ENCODE measurements at places on chromosomes 6 and 20. TPM values are rescaled to one million over a fixed set of nuclear protein-coding genes. Genes with fewer than 3 reads are reported as not detected.

Gene FAM217A
- not detected for total RNA-seq

Gene RAD21L1
- not detected for total RNA-seq

Gene BHLHE23
- total RNA-seq: not detected

Gene BICRAL
- total RNA-seq: 5.4 TPM

Gene COL21A1
- total RNA-seq: 0.43 TPM

Gene TNNC2
- not detected for total RNA-seq

Gene SLC22A7
- total RNA-seq: 269 TPM

Gene TOX2
- total RNA-seq: 3.5 TPM

Gene PHF1
- total RNA-seq: 20.7 TPM

Gene OR12D3
- not detected for total RNA-seq

Gene CENPQ
- 0.98 TPM for total RNA-seq

DNA sequence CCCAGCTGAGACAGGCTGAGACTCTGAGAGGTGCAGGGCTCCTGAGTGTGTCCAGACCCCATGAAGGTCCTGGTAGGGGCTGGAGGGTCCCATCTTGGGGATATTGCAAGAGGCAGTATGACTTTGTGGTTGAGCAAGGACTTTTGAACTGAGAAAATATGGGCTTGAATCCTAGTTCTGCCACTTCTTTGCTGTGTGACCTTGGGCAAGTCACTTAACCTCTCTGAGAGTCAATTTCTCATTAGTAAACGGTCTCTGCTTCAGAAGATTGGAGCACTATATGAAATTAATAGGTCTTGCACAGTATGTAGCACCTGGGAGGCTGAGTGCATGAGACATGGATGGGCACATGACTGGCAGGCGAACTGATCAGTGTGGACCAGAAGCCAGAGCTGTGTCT is 42.7 kb downstream of the TFEB start:
- DNase-seq: no peak

DNA sequence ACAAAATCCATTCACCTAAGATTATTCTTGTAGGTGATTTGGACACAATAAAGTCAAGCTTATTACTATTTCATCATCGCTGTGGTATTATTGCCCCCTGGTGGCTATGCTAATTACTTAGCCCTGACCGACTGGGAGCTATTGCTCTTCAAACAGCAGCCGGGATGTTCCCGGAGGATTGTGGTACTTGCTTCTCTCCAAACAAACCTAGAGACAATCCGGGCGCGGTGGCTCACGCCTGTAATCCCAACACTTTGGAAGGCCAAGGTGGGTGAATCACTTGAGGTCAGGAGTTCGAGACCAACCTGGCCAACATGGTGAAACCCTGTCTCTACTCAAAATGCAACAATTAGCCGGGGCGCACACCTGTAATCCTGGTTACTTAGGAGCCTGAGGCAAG is 15.4 kb upstream of the STMND1 start:
- peak; percentile 59 for DNase-seq

DNA sequence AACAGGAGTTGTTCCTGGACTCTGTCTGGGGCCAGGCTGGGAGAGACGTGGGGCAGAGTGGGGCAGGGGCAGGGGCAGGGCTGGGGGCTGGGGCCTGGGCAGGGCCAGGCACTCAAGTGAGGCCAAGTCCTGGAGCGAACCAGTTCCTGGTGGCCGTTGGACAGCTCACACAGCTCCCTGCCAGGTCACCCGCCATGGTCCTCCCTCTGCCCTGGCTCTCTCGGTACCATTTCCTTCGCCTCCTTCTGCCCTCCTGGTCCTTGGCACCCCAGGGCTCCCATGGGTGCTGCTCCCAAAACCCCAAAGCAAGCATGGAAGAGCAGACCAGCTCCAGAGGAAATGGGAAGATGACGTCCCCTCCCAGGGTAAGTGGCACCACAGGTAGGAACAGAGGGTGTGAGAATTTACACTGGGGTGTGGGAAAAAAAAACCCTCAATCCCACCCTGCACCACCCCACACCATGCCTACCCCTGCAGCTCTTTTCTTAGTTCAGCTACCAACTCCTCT is at the start of gene MCCD1:
Gene MCCD1, plus strand, starts transcription at position 142 of the 508 bp plus-strand sequence. Its CDS starts 53 bp downstream, at position 195.
- DNase-seq: no peak

DNA sequence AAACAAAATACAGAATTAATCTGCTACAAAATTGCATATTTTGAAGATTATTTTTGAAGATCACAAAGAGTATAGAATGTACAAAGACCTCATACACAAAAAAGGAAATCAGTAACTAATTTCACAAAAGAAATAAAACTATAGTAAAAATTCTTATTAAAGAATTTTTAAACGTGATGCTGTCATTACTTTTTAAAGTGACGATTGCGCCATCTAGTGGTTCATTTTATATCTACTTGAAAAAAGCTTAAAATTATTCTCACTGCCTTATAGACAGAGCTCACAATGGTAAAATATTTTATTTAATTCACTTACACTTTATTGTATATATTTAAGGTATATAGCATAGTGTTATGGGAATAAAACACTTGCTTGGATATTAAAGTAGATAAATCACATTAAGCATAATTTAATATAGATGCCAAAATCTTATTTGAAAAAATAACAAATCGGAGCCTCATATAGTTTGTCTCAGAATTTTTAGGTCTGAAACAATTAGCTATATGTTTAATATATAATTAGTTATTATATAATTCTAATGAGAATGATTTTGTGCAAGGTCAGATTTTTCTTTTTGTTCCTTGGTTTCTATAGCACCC is 128.8 kb downstream of the PHF3 start:
- no peak for DNase-seq

- DNase-seq: no peak
These were observed 270.4 kb upstream of the SGK1 start for GRCh38 chr6:134588267-134588666.

DNA sequence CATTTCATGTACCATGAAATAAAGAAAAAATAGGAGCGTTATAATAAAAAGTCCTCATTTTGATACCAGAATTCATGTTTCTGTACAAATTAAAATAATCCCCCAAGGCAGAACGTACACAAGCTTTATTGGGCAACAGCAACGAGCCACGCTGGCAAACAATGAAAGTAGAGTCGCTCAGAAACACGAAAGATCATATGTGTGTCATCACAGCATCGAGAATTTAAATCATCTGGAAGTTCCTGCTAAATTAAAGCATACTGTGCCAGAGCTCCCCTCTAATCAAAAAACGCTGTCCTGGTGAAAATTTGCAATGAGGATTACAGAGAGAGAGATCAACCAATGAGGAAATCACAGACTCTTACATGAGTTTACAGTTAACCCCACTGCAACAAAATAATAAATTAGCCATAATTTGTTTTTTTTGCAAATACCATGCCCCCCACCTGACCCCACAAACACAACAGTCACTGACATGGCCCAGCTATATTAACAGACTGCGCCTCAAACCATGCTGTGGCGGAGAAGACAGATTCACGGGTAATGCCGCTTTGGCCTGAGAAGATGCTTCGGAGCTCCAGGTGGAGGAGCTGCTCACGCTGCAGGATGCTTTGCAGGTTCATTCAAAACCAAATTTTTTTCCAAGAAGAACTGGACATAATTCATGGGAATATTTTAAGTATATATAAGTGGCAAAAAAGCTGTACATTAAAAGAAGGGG is 54.3 kb upstream of the NFATC2 start:
- DNase-seq: no peak

DNA sequence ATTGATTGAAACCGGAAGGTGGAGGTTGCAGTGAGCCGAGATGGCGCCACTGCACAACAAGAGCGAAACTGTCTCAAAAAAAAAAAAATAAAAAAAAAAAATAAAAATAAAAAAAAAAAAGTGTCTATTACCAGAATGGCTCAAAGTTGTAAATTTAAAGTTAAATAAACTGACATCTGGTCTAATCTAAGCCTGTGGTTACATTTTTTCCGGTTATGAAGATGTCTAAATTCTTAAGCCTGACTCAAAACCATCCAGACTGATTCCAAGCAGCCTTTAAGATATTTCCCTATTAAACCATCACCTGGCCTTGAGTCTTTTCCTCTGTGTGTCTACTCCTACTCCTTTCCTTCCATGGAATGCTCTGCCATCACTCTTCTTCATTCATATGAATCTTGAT is 371.7 kb upstream of the RUNX2 start:
- DNase-seq: no peak

GRCh38 chr20:13875265-13875811 is 90.5 kb downstream of the NDUFAF5 start:
- DNase-seq: no peak

DNA sequence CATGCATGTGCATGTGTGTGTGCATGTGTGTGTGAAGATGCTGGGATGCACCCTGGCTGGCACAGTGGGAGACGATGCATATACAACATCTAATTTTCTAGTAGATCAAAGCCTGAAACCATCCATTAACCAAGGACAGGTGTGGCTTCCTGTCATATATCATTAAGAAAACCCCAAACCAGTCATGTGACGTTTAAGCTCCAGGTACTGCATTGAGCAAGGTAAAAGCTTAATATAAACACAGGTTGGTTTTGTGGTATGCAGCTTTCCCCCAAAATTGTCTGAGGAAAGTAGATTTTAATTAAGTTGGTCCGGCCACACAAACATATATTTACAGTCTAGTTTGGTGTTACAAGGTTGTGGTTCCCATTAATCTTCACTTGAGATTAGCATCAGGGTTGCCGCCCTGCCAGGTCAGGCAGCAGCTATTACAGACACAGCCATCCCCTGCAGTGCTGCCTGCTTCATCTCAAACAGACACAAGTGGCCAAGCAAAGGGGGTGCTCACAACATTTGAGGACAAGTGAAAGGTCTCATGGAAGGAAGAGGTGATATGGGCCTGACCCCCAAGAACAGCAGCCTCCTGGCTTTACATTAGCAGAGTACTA is 48.6 kb upstream of the NAA20 start:
- no peak for DNase-seq

GRCh38 chr6:169830876-169831275 is 79.5 kb downstream of the ERMARD start:
- no peak for DNase-seq

- DNase-seq: no peak
These were observed 140.2 kb downstream of the CD164 start for GRCh38 chr6:109242029-109242428.

GRCh38 chr20:8209061-8209460 is 77.0 kb downstream of the PLCB1 start:
- DNase-seq: no peak

DNA sequence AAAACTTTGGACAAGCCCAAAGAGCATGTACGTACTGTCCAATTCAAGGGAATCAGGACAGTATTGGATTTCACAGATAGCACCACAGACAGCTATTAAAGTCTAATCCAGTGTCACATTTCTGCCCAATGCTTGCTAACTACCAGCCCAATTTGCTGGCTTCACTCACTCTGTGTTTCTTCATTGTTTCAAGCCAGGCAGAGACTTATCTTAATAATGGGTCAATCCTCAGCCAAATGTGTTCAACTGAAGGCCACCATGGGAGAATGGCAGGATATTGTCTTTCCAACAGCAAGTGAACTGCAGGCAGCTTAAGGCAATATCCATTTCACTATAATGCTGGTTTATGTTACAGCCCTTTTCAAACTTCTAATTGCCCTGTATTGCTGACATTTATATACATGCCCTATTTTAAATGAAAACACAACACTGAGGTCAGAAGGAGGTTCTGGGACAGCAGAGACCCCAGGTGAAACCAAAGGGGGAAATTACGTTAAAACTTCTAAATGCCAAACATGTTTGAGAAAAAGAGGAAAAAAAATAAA is 142.1 kb upstream of the RSPO3 start:
- no peak for DNase-seq

GRCh38 chr6:168534265-168534664 is 93.3 kb downstream of the SMOC2 start:
- DNase-seq: no peak

DNA sequence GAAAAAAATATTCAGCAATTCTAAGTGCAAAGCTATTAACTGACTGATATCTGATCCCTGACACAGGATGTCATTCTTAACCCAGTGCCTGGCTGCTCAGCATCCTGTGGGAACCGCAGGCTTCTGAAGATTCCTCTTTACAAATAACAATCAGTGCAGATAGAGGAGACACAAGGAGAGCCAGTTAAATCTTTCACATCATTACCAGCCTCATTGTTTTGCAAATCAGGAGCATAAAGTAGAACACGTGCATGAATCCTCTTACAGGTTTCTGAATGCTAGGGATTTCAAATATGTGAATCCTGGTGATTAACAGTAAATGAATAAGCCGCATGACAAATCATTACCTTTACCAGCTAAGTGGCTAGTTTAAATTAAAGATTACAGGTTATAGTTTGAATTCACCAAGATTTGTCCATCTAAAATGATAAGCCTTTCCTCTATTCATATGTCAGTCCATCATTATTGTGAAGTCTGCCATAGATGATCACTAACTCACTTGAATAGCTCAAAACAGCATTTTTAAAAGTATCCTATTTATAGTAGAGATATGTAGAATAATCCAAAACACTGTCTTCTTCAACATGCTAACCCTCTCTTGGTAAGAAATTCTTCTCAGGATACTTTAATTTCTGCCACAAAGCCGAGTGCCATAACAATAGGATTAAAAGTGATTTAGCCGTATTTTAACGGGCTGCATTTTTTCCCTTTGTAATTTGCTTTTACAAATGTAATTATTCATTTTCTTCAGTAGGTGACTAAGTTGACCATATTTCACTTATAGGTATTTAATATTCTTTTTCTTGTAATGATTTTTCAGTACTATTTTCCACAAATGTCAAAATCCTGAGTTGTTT is 367.3 kb upstream of the EPHA7 start:
- DNase-seq: no peak

GRCh38 chr20:9269280-9269971 is 200.5 kb downstream of the PLCB4 start:
- DNase-seq: no peak

DNA sequence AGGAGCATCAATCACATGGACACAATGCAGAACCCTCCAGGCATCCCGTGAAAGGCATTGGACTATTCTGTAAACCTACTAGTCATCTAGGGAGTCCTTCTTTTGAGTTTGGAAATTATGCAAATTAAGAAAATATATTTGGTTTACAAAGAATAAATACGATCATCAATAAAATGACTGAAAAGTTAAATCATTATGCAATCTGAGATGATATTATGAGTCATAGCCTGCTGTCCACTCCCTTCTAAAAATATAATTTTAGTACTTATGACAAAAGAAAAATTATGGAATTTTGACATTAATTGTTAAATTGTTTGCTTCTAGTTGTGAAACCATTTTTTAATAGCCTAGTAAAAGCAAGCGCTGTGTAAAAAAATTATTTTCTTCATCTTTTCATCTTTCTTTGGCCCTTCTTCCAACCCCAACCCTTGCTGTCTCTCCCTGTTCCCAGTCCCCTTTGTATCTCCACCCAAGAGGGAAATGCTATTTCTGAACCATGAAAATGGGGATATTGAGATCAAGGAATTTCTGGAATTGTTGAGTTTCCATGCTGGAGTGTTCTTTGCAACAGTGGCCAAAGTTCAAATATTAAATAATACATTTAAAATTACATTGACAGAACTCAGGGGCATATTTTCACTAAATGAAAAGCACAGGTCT is 599.8 kb downstream of the COL12A1 start:
- no peak for DNase-seq

GRCh38 chr20:21936720-21937380 is 231.4 kb downstream of the PAX1 start:
- no peak for DNase-seq

GRCh38 chr20:18822832-18823231 is 9.2 kb downstream of the SCP2D1 start:
- no peak for DNase-seq

All from left lobe of liver (tissue), 2 donors.